ENCODE measurements at places on chromosomes 2 and 18.

DNA sequence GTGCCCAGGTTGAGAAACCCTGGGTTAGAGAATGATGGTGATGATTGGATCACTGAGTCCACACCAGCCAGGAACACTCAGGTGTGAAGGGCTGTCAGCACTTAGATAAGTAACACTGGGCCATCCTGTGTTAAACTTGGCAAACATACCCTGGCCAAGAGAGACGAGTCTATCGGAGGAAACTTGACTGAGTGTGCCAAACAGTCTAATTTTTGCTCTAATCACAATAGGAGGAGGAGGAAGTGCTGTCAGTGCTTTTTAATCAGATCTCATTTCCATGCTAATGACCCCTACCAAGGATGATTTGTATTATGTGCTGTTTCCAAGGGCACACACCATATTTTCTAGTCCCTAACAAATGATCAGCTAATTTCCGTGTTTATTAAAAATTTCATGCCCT lies 63.8 kb upstream of the SEC11C start:
- DNase-seq: no peak

DNA sequence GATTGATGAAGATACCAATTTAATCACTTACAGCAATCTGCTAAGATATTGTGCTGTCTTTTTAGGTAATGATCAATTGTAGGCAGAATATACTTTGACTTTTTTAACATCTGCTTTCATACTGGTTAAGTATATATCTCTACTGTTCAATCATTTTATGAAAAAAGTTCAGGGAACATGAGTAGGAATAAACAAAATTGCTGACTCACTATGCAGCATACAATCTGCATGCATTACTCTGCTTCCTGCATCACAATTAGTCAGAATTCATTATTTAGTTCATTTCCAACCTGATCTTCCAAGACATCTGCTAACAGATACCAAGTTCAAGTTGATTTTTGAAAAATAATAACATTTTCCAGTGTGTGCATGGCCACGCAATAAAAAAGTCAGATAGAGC lies 1430.4 kb upstream of the LRRTM1 start:
- DNase-seq: no peak

DNA sequence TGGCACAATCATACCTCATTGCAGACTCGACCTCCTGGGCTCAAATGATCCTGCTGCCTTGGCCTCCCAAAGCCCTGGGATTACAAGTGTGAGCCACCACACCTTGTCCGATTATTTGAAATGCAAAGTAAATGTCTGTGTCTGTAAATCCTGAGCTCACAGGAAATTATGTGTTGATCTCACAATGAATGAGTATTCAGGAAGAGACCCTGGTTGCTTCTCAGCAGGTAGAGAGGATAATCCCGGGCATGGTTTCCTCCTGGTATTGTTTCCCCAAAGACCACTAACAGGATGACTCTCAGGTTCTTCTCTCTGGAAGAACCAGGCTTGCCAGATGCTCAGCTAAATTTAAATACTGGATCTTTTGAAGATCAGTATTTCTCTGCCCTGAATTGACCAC lies 147.6 kb downstream of the LDLRAD4 start:
- DNase-seq: peak; percentile 15

- no peak for DNase-seq
Measured at GRCh38 chr18:51480407-51481261, 283.2 kb upstream of the MEX3C start.

All from osteoblast (primary cell).